ENCODE measurements at places on chromosomes 6 and 20. TPM values are rescaled to one million over a fixed set of nuclear protein-coding genes. Genes with fewer than 3 reads are reported as not detected.

Gene CLVS2
- not detected for total RNA-seq

Gene SIRPD
- total RNA-seq: not detected

Gene SOD2
- total RNA-seq: 541 TPM

Gene SLC4A11
- 7.8 TPM for total RNA-seq

Gene TFAP2A
- total RNA-seq: 0.11 TPM

Gene PDE10A
- total RNA-seq: 9.9 TPM

Gene FHL5
- not detected for total RNA-seq

Gene MYLIP
- 51.2 TPM for total RNA-seq

Gene TEAD3
- total RNA-seq: 0.17 TPM

Gene C20orf202
- 0.17 TPM for total RNA-seq

Gene CTAGE9
- not detected for total RNA-seq

Gene TRIM38
- 8.2 TPM for total RNA-seq

Measured in dermis lymphatic vessel endothelial cell (primary cell).